Anterior cingulate cortex (tissue), 58 donors: ENCODE measurements at places on chromosomes 13 and 19.

DNA sequence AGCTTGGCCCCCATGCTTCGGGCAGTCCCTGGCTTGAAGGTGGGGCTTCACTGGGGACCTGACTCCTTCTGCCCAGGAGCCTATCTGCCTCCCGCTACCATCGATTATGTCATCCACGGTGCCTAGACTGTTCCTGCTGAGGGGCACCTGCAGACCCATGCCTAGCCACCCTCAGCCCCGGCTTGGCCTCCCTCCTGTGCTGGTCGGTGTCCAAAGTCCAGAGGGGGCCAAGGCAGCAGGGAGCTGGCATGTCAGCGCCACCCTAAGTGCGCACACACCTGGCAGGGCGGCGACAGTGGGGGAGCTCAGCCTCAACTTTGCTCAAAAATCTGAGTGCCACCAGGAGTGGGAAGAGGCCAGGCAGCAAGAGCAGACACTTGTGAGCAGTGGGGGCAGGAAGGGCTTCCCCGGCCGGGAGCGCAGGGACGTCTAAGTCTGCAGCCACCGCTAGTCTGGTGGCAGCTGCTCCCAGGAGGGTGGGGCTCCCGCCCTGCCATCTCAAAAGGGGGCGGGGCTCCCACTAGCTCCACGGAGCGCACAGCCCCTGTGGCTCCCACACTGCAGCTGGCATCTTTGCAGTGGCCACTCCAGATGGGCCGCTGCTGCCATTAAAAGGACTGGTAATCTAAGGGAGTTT, 13.5 kb upstream of the URAD start:
- DNase-seq = no peak

- DNase-seq = peak; percentile 23
Observed at GRCh38 chr13:79477968-79478367, 3.0 kb upstream of the NDFIP2 start.

- no peak for DNase-seq
Observed at GRCh38 chr13:30020726-30021312, 170.4 kb upstream of the UBL3 start.

- DNase-seq = no peak
Observed at GRCh38 chr13:59157181-59157580, 1006.5 kb downstream of the DIAPH3 start.

DNA sequence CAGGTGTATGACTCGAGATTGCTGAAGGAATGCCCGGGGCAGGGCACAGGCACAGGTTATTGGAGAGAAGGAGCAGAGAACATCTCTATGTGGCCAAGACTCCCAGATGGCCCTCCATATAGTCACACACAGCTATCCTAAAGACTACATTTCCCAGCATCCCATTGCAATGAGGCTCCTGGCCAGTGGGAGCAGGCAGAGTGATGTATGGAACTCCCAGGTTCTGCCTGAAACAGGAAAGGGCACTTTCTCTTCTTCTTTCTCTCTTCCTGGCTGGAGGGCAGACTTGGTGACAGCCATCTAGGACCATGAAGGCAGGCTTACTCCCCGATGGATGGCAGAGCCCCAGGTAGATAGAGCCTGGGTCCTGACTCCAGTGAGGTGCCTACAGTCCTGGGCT, 13.5 kb downstream of the PPP1R13L start:
- no peak for DNase-seq

- DNase-seq = no peak
Observed at GRCh38 chr19:41646589-41647204, 19.8 kb upstream of the CEACAM4 start.

- DNase-seq = no peak
Observed at GRCh38 chr19:50341091-50341564, 12.0 kb upstream of the KCNC3 start.

DNA sequence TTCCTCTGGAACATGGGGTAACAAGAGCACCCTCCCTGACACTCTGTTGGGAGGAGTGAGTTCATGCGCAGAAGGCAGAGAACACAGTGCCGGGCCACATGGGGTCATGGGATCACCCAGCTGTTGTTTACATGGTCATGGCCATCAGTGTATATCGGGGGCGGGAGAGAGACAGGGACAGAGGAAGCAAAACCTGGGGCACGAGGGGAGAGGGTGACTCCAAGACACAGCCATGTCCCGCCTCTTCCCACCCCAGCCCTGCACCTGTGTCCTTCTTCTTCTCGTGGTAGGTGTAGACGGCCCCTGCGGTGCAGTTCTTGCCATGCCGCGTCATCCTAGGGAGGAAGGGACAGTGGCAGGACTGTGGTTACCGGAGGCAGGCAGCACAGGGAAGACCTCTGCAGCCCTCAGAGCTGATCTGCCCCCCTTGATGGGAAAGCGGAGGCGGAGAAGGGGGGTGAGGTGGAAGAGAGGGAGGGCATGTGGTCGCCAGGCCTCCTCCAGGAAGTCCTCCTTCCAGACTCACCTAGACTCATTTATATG, 19.9 kb downstream of the NOSIP start:
- peak; percentile 69 for DNase-seq

GRCh38 chr19:17846146-17846545, 1.6 kb downstream of the JAK3 start:
- DNase-seq = no peak

- no peak for DNase-seq
Observed at GRCh38 chr13:23696610-23697009, 126.4 kb downstream of the TNFRSF19 start.

- no peak for DNase-seq
Observed at GRCh38 chr13:18947376-18947977, 234.1 kb downstream of the TUBA3C start.

GRCh38 chr19:39351537-39352064, 9.4 kb downstream of the SAMD4B start:
- DNase-seq = no peak

- DNase-seq = no peak
Observed at GRCh38 chr19:6903446-6903845, 16.1 kb downstream of the ADGRE1 start.

DNA sequence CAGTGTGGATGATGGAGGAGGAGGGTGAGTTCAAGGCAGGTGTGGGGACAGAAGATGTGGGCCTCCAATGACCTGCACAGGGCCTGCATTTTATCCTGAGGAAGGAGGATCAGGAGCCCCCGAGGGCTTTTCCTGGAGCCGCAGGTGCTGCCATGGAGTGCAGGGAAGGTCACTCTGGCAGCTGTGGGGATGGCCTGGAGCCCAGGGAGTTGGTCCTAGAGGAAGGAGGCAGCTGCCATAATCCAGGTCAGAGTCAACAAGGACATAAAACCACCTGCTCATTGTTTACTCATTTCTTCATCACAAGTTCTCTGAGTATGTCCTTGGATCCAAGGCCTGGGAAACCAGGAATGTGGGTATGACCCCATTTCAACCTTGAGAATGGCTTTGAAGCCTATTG, 87.2 kb downstream of the SCGB2B2 start:
- no peak for DNase-seq

DNA sequence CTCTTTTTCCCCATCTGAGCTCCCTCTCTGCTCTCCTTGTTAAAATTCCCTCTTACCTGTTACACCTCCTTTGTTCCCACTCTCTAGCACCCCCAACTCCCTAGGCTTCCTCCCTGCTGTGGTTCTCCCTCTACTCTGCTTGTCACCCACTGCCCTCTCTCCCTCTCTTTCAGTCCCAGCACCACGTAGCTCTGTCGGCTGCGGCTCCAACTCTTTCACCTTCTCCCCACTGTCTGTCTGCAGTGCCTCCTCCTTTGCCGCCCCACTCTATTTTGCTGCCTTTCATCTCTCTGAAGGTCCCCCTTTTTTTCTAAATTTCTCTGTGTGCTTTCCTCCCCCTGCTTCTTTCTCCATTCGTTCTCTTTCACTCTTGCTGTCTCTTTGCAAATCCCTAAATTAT, 1.1 kb downstream of the ZNF836 start:
- DNase-seq = no peak

- no peak for DNase-seq
Observed at GRCh38 chr19:38557205-38557799, 60.5 kb downstream of the MAP4K1 start.

DNA sequence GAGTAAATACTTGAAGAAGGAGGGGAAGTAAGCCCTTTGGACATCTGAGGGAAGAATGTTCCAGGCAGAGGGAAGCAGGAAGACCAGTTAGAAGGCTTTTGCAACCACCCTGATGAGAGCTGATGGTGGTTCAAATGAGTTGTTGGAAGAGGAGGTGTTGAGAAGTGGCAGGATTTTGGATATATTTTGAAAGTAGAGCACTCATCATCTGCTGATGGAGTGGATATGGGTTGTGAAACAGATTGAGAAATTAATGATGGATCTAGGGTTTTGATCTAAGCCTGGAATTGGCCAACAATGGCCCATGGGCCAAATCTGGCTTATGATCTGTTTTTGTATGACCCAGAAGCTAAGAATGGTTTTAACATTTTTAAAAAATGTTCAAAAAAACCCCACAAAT, 230.7 kb downstream of the NDFIP2 start:
- no peak for DNase-seq

DNA sequence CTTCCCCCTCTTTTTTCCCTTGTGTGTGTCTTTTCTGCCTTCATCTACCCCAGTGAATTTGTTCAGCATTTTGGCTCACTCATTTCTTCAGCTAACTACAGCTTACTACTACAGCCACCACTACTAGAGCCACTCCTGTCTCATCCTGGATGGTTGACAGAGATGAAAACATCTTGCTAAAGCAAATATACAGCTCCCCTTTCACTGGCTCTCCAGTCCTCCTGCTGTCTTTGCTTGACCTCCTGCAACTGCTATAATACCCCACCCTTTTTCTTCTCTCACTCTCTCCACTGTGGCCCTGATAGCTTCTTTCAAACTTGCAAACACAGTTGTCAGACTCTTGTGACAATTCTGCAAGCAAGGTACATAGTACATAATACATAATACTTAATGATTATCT, 523.6 kb downstream of the DCT start:
- no peak for DNase-seq

DNA sequence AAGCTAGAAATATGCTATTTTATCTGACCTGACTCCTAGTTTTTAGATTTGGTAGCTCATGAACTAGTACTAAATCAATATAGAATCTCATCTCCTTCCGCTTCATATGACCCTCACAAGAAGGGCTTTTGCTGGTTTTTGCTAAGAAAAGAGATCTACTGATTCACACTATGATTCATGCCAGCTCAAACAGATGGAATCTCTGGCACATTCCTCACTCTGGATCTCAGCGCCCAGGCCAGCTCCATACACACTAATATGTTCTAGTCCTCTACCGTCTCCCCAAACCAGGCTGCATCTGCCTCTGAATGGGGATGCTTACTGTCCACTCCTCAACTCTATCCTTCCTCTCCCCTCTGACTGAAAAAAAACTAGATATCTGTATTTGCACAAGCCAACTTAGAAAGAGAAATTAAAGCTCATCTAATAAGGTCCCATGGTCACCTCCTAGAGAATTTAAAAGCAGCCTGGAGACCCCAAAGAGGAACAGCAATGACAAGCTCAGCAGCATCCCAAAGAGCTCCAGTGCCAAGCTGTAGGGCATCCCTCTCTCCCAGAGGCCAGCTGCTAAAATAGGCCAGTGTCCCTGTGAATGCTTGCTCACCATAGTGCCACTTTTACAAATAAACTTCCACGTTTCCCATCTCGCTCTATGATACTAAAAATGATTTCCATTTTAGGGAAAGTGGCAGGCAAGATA, 74.9 kb downstream of the LHFPL6 start:
- no peak for DNase-seq

GRCh38 chr13:96673825-96674224, 320.5 kb downstream of the OXGR1 start:
- no peak for DNase-seq

GRCh38 chr13:89791971-89792630, 1555.4 kb upstream of the MIR17HG start:
- no peak for DNase-seq

DNA sequence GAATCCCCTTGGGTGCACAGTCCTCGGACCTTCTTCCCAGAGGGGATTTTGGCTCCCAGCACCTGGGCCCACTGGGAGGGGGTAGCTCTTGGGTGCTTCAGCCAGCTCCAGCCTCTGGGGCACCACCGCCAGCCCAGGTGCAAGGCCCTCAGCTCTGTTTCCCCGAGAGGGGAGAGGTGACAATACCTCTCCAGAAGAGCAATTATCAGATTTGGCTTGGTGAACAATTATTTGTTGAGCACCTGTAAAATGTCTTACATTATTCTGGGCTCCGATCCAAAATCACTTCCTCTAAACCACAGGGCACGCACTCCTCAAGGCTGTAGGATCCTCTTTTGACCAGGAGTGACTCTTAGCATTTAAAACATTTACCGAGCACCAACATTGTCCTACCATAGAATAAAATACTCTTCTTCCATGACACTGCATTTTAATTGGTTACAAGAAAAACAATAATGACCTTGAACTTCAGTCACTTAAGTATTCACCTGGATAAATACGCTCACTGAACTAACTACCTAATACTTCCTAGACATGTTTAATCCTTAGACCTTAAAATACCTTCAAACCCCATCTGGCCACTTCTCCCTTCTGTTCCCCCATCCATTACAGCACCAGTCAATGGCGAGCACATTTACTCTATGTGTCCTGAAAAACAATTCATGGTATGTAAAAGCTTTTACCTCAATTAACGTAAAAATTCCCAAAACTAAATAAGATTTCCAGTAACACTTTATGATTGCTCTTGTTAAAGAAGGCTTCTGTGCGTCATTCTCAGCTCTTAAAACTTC, 54.8 kb downstream of the ABCC4 start:
- DNase-seq = no peak

- no peak for DNase-seq
Observed at GRCh38 chr19:38318660-38319059, 985 bp upstream of the KCNK6 start.

DNA sequence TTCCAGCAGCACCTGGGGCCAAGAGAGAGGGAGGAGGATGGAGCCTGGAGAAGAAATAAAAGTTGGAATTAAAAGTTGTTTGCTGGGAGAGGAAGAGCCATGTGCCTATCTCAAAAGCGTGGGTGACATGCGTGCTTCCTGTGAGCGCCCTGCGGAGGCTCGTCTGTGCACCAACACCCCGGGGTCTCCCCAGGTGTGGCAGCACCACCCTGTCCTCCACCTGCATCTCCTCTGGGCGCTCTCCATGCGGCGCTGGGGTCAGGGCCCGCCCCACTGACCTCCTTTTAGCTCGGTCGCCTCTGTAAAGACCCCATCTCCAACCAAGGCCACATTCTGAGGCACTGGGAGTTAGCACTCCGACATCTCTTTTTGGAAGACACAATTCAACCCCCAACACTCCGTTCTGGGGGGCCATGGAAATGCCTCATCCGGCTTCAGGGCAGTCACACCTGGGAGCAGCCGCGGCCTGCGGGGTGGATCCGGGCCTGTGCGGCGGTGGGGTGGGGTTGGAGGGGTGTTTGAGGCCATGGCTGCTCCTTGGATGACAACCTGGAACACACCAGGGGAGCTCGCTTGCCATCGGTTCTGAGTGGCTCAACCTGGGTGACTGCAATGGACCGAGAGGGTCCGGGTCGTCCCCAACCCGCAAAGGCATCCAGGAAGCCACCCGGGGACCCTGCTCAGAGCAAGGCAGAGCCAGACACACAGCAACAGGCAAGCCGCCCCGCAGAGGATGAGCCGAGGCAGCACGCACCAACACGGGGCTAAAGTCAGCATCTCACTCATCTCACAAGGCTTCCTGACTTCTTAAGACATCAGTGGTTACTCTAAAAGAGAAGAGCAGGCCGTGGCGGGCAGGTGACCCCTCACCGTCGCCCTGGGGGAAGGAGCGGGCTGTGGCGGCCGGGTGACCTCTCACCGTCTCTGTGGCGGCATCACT, 79.4 kb upstream of the MCF2L start:
- DNase-seq = no peak

- peak; percentile 46 for DNase-seq
Observed at GRCh38 chr19:51311351-51312257, at the start of gene IGLON5. Gene IGLON5 (plus strand): TSS chr19:51311644. CDS start chr19:51311848, 204 bp downstream.
